NCI-H524 treated with DMSO at 0.1 percent for 48 hours (cell line): ENCODE measurements at places on chromosomes 12 and 14.

GRCh38 chr12:47766502-47767215 lies 6.4 kb upstream of the SLC48A1 start:
- DNase-seq, result no peak

GRCh38 chr12:7989827-7990491 lies 42.6 kb upstream of the FOXJ2 start:
- no peak for DNase-seq

GRCh38 chr12:130160711-130161231 lies 1.5 kb upstream of the FZD10 start:
- no peak for DNase-seq

GRCh38 chr12:116093915-116094314 lies 183.6 kb downstream of the MED13L start:
- no peak for DNase-seq

GRCh38 chr12:49188201-49188915 lies 522 bp downstream of the TUBA1A start:
- DNase-seq, result no peak

DNA sequence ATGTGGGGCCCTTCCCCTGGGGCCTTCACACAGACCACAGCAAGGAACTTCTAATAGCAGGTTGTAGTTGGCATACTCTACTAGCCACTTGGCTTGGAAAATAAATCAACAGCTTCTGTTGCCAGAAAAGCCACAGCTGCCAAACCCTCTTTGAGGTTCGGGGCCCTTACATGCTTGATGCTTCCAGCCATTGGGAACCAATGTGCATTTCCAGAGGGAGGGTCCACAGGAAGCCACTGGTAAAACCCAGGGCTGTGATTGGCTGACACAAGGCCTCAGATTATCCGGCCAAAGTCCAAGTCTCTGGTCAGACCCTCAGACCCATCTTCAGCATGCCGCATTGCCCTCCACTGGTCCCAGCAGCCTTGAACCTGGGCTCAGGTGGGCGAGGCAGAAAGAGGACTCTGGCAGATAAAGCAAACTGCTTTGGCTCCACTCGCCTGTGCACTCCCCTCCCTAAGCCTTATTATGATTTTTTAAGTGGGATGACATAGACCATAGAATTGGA lies 214.4 kb downstream of the BCL11B start:
- no peak for DNase-seq

DNA sequence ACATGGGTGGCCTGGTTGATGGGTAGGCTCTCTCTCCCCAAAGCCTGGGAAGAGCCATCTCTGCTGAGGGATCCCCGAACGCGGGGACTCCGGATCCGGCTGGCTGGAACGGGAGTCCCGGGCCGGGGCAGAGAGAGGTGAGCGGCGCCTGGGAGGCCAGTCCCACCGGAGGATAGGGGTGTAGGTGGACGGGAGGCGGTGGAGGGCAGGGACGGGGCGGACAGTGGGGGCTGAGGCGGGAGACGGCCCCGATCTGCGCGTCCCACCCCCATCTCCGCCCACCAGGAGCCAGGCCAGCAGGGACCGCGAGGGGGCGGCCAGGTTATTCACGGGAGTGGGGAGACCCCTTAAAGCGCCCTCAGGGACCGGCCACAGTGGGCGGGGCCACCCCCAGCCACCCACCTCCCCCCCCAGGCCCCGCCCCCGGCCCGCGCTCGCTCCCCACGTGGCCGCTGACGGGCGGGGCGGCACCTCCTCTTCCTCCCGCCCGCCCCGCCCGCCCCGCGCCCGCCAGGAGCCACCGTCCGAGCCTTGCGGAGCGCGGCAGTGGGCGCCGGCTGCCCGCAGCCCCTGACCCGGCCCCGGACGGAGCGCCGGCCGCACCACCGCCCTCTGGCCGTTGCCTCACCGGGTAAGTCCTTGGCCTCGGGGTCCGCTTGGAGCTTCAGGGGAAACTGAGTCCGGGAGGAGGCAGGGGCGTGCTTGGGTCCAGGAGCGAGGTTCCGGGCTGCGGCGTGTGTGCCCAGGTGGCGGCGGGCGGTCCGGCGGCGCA lies at the start of gene INF2:
Gene INF2 (plus strand): TSS at position 510 of the 772 bp plus-strand sequence. CDS start 11,748 bp downstream, outside the sequence.
- DNase-seq, result no peak

- DNase-seq, result no peak
These were observed 9.5 kb upstream of the CEP170B start for GRCh38 chr14:104855532-104856090.

GRCh38 chr12:77166696-77167095 lies 101.3 kb upstream of the E2F7 start:
- DNase-seq, result no peak

- no peak for DNase-seq
These were observed 7.0 kb downstream of the RNASE10 start for GRCh38 chr14:20512177-20512905.

GRCh38 chr12:43401096-43401495 lies 150.9 kb downstream of the ADAMTS20 start:
- DNase-seq, result no peak
